ENCODE measurements at places on chromosomes 11 and 22. TPM values are rescaled to one million over a fixed set of nuclear protein-coding genes. Genes with fewer than 3 reads are reported as not detected.

LDHAL6A gene
- not detected for total RNA-seq

OR4X2 gene
- total RNA-seq: not detected

YPEL1 gene
- total RNA-seq: 0.14 TPM

GRK3 gene
- 6.8 TPM for total RNA-seq

TMEM191B gene
- 2.3 TPM for total RNA-seq

BCO2 gene
- 1.1 TPM for total RNA-seq

SCGB2A2 gene
- total RNA-seq: not detected

Data from G401 (cell line).